ENCODE measurements at places on chromosomes 3 and 15.

GRCh38 chr3:131370935-131371687, 10.5 kb upstream of the NUDT16 start:
- DNase-seq, result peak; percentile 11

DNA sequence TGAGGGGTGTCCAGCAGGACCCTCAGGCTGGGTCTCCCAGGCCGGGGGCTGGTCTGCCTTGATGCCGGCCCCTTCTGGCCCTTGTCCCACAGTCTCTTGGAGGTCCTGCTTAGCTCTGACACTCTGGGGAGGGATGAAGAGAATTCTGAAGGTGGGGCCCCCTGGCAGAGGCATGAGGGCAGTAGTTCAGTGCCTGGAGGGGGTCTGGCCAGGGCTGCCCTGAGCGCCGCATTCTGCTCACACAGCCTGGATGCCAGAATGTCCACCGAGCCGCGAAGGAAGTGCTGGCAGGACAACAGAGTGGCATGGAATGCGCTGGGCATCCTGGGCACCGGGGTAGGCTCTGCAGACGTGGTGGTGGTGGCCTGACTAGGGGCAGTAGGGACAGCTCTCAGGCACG, 55.5 kb downstream of the SMAD6 start:
- DNase-seq, result no peak

DNA sequence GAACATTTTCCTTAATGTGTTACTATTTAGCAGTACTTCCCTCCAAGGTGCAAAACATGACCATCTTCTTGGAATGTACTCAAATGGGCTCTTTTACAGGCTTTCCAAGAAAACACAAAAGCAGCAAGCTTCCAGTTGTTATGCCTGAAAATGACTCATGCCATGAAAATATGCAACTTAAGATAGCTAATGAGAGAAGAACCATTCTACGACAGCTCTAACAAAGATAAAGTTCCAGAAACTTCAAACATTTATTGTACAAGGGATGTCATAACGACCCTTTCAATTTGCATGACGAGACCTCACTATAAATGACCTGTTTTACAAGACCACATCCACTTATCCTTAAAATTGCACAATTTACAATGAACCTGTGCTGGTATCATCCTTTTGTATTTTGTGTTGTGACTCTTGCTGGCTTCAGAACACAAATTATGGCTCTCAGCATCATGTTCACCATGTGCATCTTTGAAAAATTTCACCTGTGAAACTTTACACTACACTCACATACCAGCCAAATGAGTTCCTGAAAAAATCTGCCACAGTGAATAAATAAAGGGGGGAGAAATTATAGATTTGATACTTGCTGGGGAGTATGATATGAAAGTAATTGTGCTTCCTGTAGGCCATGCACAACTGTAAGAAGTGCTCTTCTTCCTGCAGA, 433.7 kb downstream of the MAGI1 start:
- no peak for DNase-seq

DNA sequence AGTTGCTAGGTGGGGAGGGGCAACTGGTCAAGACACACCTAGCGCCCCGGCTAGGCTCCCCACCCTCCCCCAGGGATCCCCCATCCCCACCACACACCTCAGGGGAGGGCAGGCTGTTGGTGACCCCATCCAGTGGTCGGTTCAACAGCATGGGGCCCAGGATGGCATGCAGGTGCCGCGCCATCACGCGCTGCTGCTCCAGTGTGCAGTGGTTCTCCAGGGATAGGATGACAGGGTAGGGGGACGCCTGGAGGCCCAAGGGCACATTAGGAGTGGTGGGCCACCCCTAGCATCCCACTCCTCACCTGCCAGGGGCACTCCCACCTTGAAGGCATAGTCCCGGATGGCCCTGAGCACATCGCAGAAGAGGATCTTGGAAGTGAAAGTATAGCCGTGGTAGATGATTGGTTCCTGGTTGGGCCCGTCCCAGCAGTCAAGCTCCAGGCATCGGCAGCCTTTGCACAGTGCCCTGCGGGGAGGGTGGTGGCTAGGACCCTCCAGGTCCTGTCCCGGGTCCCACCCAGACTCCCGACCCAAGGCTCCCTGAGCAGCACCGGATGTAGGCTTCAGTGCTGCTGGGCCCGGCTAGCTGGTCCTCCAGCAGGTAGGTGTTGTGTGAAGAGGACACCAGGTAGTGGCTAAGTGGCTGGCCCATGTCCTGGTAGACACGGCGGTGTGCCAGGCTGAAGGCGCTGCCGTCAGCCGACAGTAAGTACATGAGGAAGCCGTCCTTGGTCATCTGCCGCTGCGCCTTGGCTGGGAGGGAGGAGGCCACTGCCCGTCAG, 19.4 kb downstream of the VILL start:
- DNase-seq, result no peak

Measured in CD4-positive, alpha-beta T cell treated with Interferon gamma for 1 hour (primary cell).